Activated B cell treated with CpG ODN at 0.5 μM for 24 hours (primary cell): ENCODE measurements at places on chromosomes 11 and 22. TPM values are rescaled to one million over a fixed set of nuclear protein-coding genes. Genes with fewer than 3 reads are reported as not detected.

Gene POTEH
- total RNA-seq: not detected in 2 replicates

DNA sequence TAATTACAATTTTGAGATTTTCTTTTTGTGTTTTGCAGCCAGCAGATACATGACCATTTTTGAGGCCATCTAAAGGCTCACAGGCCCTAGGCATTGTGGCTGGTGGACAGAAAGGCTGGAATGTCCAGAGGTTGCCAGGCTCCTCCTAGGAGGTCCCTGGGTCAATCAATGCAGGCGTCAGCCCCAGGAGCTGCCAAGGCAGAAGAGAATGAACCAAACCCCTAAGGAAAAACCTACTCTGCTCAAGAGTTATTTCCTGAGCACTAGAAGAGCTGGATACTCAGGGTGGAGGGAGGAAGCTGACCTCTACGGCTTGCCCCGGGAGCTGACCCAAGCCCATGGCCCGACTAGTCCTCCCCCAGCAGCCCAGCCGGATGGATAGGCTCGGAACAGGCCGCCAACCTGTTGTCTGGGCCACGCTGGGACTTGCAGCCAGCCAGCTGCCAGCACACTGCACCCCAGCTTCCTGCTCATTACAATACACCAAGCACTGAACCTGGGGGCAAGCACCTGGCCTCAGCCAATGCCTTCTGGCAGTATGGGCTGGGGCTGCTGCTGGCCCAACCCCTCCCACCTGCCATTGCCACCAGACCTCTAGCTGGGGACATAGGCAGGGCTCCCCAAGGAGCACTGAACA lies 5.7 kb upstream of the SCGB1A1 start:
- no peak for DNase-seq

Gene SLC5A4
- total RNA-seq: not detected in 2 replicates

DNA sequence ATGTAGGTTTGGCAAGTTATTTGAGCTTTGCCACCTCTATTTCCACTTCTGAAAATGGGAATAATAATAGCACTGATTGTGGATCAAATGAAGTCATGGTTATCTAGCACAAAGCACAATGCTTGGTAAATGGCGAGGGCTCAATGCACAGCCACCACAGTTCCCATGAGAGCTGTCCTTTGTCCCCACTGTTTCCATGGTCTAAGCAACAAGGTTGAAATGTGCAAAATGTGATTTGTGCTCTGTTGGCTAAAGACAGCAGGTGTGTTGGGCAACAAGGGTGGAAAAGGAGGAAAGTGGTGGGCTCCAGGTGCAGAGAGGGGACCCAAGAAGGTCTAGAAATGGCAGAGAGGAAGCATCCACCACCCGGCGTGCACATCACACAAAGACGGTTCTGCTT lies 200.5 kb downstream of the TRIM29 start:
- DNase-seq: no peak

- no peak for DNase-seq
Measured at GRCh38 chr11:65545853-65546216, 12.3 kb downstream of the LTBP3 start.

DNA sequence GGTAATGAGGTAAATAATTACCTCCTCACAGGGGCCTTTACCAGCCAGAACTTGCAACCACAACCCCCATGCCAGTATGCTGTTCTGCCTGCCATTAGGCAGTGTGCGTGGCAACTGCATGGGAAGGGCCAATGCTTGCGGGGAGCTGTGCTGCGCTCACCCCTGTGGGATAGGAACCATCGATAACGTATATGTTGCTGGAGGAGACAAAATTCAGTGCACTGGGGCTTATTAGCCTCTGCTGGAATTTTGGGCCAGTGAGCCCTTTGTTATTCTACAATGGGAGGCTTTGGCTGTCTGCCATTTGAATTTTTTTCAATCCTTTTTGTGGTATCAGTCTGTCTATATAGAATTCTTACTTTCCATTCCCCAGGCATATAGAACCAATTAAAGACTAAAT lies 47.3 kb downstream of the PPP2R1B start:
- DNase-seq: no peak
